GM06990 (cell line): ENCODE measurements at places on chromosomes 1 and 21.

DNA sequence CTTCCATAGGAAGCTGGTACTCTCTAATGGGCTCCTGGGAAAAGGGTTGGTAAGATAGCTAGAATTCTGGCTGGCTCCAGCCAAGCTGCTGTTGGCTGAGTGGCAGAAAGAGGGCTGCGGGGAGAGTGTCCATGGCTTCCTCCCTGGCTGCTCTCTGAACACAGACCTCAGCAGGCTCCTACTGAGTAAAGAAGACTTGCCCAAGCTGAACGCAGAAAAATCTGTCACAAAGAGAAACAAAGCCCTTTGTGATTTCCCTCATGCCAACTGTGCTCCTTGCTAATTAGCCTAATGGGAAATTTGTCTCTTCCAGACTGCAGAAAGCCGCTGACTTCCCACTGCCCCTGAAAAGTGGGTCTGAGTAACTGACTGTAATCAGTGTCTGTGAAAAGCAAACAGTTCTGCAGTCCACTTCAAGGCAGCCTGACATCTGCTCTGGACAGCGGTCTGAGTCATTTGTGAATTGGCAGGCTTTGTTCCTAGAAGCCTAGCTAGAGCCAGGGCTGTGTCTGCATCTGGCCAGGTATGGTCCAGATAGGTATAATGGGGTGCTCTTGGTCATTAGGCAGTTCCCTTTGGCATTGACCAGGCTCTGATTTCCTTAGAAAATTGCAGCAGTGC, 282.8 kb downstream of the ZNF648 start:
- DNase-seq: no peak

- no peak for DNase-seq
These were observed 109.7 kb upstream of the CACYBP start for GRCh38 chr1:174890024-174890423.

DNA sequence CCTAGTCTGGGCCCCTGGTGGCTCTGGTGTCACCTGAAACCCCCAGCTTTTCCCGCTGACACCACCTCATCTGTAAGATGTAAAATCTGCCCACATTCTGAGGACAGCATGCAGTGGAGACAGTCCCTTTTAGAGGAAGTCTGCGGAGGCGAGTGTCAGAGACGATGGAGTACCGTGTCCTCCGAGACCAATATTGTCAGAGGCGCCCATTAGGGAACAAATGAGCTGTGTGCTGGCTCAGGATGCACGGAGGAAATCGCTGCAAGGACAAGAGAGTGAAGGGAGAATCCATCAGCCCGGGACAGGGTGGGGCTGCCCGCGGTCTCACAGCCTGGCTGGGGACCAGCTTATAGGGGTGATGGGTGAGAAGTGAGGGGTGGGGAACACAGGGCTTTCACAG, 214.8 kb downstream of the MATN1 start:
- no peak for DNase-seq

DNA sequence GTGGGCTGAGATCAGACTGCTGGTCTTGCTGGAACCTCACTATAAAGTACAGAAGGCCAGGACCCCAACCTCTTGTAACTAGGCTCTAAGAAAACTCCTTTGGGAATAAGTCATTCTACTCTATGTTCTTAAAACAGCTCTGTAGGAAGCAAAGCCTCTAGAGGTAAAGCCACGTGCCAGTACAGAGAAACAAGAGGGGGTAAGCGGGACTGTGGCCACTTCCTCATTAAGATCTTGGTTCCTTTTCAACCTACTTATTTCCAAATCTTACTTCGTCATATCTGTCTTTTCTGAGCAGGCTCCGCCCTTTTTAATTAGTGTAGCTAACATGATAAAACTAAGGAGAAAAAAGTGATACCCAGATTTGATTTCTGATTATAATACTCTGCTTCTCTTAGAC, 3.8 kb downstream of the NCSTN start:
- DNase-seq: peak; percentile 38

DNA sequence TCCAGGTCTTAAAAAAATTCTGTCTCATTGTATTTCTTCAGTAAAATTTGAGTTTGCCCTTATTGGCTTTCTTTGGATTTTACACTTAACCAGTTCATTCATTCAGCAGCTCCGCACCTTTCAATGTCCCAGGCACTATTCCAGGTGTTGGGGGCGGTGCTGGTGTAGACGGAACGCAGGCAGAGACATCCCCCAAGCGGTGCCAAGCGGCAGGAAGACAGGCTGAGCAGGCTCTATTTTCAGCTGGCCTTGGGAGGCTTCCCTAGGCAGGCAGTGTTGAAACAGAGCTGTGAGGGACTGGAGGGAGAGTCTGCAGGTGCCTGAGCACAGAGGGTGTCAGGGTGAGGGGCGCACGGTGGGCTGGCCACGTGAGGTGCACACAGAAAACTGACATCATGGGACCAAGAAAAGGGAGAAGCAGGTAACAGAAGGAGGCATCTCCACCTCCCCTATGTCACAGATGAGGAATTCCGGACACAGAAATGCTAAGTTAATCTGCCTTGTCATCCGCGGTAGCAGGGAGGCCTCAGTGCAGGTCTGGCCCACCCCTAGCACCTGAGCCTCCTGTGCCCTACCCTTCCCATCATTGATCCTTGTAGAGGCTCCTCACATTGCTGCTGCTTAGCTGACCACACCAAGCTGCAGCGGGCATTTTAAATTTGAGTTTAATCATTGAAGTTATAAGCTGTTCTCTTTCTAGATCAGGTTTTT, 40.8 kb downstream of the SLC37A1 start:
- DNase-seq: no peak

DNA sequence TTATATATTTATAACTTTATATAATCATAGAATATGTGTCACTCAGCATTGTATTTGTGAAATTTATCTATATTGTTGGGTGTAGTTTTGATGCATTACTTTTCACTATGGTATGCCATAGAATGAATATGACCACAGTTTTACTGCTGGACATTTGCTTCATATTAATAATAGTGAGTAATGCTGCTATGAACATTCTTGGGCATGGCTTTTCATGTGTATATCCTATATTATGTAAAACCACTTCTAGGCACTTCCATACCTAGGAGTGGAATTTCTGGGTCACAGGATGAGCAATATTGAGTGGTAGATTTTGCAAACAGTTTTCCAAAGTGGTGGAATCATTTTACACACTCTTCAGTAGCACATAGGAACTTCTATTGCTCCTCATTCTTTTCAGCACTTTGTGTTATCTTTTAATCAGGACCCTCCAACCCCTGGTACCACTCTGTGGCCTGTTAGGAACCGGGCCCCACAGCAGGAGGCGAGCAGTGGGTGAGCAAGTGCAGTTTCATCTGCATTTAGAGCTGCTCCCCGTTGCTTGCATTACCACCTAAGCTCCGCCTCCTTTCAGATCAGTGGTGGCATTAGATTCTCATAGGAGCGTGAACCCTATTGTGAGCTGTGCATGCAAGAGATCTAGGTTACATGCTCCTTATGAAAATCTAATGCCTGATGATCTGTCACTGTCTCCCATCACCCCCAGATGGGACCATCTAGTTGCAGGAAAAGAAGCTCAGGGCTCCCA, 56.0 kb upstream of the CNIH3 start:
- no peak for DNase-seq

DNA sequence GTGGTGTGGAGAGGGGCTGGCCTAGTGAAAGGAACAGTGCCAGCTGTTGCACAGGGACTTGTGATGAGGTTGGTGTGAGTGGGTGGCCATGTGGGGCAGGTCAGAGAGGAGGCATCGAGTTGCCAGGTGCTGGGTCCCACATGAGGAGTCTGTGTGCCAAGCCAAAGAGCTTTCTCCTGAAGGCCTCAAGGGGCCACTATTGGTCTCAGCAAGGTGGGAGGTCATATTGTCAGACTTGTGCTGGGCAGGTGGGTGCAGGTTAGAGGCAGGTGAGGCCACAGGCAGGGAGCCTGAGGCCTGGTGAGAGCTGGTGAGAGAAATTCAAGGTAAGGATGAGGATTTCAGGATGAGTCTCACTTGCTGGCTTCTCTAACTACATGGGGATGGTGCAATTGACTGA, 256.8 kb downstream of the DISC1 start:
- no peak for DNase-seq

- no peak for DNase-seq
These were observed 134.1 kb downstream of the CYYR1 start for GRCh38 chr21:26438976-26439375.

DNA sequence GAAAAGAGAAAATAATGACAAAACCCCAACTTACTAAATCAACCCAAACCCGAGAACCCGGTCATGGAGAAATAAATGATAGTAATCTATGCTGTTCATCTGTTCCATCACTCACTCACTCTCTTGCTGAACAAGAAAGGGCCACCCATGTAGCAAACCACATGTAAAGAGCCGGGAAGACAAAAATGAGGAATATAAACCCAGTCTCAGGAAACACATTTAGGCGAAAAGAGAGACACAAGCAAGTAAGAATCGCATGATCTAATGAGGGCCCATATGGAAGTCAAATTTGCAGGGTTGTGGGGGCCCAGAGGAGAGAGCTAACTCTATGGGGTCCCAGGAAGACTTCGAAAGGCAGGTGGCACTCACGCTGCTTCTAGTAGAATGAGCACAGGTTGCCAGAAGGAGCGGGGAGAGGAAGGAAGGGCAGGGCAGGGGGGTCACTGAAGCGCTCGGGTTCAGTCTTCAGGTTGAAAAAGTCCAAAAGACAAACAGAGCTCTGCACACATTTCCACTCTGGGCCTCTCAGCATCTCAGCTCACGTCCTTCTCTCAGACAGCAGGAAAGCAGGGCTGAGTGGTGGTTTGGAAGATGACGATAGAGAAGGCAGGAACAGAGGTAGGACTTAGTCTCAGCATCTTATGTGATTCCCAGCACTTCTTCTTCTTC, 142.9 kb upstream of the KRTAP19-8 start:
- no peak for DNase-seq

- no peak for DNase-seq
These were observed 27.4 kb downstream of the ARHGEF10L start for GRCh38 chr1:17566892-17567291.

GRCh38 chr21:20646431-20647165, 351.6 kb upstream of the NCAM2 start:
- no peak for DNase-seq

DNA sequence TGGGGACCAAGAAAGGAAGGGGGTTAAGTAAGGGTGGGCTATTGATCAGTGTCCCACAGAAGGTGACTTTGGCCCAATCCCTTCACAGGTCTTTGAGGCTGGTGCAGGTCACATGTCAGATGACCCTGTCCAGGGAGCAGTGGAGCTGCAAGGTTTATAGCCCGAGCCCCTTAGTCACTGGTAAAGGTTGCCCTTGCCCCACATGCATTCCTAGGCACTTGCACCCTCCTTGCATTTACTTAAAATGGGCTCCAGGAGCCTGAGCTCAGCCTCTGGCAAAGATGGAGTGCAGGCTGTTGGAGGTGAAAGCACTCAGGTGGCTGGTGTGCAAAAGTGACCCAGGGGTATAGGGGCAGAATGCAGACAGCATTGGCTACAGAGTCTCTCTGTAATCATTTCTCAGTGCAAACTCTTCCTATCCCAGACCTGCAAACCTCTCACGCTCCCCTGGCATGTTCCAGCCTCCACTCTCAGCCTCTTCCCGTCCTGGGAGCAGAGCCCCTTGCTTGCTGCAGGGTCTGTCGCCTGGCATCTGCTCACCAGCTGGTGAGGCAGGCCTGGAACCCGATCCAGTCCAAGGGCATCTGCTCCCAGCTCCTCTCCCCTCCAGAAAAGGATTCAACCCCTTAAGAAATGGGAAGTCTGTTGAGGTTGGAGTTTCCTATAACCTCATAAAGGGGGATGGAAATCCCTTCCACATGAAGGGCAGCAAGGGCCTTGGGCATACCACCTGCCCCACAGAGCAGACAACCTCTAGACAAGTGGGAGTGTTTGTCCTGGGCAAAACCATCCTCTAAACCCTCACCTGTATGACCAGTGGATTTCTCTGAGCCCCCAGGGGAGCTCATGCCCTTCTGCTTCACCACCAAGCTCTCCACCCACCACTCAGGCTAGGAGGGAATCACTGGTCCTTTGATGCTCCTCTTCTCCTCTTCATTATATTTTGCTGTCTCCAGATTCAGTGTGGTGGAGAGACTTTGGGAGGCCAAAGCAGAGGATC, 23.1 kb upstream of the PTPRF start:
- DNase-seq: no peak

DNA sequence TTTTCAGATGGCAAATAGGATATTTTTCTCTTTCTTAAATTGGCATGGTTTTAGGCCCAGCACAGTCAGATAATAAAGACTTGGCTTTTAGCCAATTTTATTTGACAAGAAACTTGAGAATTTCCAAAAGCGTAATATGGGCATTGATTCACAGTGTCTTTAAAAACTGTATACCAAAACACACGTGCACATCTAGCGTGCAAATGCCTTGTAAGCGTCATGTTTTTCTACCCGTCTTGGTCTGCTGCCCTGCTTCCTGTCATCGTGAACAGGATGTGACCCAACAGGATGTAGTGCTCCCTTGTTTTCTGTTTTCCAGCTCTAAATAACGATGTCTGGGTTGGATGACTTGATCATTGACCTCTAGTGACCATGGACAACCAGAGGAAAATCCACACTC, 24.7 kb upstream of the SLC44A3 start:
- no peak for DNase-seq

- DNase-seq: no peak
These were observed 51.3 kb downstream of the PTP4A2 start for GRCh38 chr1:31886866-31887265.

DNA sequence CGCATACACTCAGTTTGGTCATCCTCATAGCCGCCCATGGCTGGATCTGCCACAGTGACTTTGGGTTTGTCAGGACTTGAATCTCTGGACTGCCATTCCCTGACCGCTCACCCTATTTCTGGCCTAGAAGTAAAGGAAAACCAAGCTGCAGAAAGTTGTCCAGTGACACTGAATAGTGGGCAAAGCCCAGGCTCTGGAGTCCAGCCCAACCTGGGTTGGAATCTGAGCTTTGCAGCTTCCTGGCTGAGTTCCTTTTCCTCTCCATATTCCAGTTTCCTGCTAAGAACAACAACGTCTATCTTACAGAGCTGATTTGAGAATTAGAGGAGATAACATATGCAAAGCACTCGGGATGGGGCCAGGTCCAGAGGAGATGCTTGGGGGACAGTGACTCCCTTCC, 15.6 kb upstream of the EIF4G3 start:
- DNase-seq: no peak

GRCh38 chr1:189431447-189431846, 1046.2 kb downstream of the BRINP3 start:
- no peak for DNase-seq

DNA sequence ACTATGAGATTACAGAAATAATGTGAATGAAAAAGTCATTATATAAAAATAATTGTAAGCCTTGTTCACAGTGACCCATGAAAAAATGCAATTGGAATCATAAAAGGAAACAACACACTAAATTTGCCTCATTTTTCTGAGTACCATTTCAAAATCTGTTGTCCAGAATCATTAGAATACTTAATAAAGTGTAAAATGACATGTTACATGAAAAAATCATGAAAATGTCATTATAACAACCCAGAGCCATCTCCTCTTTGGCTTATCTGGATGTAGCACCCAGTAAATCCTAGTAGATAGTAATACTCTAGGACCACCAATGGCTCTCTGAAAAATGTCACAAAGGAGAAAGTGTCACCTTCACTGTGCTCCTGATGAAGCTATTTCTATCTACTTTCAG, 76.5 kb downstream of the DDAH1 start:
- no peak for DNase-seq

- DNase-seq: no peak
These were observed 22.5 kb downstream of the CHD5 start for GRCh38 chr1:6157528-6158174.

GRCh38 chr1:165296205-165296604, 60.3 kb downstream of the LMX1A start:
- DNase-seq: no peak
